Stimulated activated CD4-positive, alpha-beta T cell treated with anti-CD3 and anti-CD28 coated beads, Interleukin-1b, Interleukin-23, amount 100 ng/mL, for 1 hour (primary cell): ENCODE measurements at places on chromosomes 4 and X.

DNA sequence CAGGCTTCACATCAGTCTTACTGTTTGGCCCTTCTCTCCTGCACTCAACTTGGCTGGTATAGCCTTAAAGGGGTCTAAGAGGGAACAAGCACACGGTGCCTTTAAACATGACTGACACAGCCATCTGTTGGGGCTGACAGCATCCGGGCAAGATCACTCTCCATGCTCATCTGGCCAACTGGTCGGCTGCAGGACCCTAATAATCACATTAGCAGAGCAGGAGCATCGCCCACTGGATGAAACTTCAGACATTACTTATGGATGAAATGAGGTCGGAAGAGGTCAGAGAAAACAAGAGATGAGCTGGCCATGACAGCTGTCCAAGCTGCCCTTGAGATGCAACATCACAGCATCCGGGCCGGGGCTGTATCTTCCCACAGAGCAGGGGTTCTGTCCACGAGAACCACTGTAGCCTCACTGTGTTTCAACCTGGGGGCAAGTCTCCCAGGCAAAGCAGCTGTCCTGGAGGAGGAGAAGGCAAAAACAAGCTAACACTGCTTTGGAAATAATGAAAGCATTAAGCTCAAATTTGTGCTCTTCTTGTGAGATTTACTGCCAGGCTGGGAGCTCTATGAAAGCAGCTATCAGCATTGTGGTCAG lies 94.4 kb upstream of the TTC29 start:
- DNase-seq, result no peak

DNA sequence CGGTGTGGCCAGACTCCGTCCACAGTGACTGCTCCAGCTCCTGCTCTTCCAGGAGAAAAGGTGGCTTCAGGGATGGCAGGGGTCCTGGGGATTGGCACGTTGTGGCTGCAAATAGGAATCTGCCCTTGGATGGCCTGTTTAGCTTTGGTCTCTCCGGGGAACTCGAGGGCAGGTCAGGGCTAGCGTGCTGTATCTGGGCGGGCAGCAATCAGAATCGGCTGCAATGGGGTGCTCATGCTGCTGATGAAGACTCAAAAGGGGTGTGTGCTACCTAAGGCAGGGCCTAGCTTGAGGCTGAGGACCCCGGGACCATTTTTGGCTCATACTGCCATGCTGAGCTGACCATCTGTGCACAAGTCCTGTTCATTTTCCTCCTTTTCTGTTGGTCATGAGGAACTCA lies 51.3 kb downstream of the RGS12 start:
- DNase-seq, result no peak

DNA sequence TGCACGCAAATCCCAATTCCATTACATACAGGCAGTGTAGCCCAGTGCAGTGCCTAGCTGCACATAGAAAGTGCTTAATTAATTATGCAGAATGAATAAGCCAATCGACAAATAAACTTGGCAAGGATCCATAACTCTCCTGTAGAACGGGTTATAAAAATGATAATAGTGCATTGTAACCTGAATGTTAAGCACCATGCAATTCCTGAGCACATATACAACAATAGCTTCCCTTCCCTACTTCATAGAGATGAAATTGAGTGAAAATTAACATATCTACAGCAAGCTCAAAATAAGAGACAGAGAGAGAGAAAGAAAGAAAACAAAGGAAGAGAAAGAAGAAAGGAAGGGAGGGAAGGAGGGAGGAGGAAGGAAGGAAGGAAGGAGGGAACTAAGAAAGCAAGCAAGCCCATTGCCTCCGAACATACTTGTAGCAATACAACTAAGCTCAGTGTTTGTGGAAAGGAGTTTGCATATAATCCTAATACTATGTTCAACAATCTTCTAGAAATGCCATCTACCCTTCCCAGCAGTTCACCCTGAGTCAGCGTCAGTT lies 1074.0 kb upstream of the LCORL start:
- DNase-seq, result no peak

- DNase-seq, result no peak
Measured at GRCh38 chr4:40842725-40843423, 93.1 kb downstream of the NSUN7 start.

- DNase-seq, result no peak
Measured at GRCh38 chr4:125833-126232, 1.5 kb downstream of the ZNF718 start.

- no peak for DNase-seq
Measured at GRCh38 chr4:110629780-110630687, 7.2 kb upstream of the PITX2 start.

DNA sequence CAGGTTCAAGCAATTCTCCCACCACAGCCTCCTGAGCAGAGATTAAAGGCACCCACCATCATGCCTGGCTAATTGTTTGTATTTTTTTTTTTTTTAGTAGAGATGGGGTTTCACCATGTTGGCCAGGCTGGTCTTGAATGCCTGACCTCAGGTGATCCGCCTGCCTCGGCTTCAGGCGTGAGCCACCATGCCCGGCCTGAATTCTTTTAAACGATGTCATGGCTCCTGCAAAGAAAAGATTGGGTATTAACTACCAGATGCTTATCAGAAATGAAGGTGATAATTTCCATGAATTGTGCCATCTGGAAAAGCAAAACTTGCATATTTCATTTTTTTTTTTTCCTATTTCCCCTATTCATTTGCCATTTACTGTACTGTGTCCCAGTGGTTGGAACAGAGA lies 195.7 kb upstream of the IGFBP7 start:
- DNase-seq, result no peak

DNA sequence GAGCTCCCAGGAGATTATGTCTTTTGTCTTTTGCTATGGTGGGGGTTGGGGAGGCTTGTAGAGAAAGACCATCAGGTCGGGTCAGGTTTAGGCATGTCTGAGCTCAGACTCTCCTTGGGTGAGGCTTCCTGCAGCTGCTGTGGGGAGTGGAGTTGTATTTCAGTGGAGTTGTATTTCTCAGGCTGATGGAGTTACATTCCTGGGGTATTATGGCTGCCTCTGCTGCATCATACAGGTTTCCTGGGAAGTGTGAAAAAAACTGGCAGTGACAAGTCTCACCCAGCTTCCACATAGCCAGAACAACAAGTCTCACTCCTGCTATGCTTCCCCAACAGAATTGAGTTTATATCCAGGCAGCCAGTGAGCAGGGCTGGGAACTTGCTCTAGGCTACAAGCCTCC lies 119.3 kb downstream of the VSIG4 start:
- no peak for DNase-seq

GRCh38 chrX:103718120-103718519 lies 7.4 kb downstream of the TMEM31 start:
- DNase-seq, result no peak

DNA sequence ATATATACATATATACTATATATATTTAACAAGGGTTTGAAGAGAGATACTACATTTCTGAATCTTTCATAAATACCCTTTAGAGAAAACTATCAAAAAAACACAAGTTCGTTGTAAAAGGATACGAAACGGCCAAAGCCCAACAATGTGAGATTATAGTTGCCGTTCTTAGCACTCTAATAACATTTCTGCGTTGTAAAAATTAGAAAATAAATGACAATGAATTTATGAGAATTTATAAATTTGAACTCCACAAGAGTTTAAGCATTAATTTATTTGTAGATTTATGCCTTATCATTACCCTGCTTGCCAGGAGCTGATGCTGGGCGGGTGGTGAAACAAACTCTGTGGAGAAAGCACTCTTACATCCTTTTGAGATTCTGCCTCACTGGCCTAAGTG lies 1.1 kb downstream of the WDR17 start:
- DNase-seq, result no peak

- no peak for DNase-seq
Measured at GRCh38 chr4:53781629-53782457, 190.6 kb upstream of the LNX1 start.

DNA sequence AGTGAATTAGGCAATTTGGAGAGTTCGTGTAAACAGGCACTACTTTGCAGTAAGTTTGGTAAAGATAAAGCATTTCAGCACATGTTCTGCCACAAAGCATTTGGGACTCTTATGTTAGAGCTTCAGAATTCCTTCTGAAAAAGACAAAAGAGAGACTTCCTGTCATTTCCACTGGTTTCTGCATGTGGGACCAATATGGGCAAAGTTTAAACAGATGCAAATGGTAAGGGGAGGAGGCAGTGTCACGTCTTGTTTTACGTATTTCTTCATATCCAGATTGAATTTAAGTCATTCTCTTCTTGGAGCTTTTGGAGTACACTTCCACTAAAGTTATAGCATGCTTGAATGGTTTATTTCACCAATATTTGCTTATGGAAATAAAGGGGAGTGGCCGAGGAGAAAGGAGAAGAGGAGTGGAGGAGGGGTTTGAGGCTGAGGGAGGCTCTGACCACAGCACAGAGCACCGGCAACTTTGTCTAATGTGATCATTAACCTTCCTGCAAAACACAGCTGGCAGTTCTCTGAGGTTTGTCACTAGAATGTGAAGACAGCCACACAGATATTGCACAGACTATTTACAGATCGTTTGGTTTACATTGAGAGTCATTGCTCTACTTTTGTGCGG lies at the start of gene APELA:
TSS of gene APELA (plus strand) at position 479 of the 625 bp plus-strand sequence. CDS start 154 bp downstream, outside the sequence.
- DNase-seq, result no peak

DNA sequence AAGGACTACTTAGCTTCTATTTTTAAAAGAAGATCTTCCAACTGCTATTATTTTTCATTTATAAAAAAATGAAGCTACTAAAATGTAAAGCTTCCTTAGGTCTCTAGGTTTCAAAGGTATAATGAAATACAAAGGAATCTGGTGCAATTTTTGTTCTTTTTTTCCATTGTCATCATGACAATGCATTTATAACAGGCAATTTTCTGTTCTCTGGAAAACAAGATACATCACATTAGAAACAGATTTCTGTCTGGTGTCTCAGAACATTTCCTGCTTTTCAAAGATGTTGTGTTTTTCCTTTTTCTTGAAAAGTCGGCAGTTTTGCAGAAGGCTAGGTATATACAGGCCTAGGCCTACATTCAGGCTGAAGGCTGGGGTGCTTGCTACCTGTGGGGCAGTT lies 63.6 kb upstream of the ATP8A1 start:
- DNase-seq, result no peak

- DNase-seq, result no peak
Measured at GRCh38 chr4:57691370-57691769, 581.2 kb upstream of the IGFBP7 start.

DNA sequence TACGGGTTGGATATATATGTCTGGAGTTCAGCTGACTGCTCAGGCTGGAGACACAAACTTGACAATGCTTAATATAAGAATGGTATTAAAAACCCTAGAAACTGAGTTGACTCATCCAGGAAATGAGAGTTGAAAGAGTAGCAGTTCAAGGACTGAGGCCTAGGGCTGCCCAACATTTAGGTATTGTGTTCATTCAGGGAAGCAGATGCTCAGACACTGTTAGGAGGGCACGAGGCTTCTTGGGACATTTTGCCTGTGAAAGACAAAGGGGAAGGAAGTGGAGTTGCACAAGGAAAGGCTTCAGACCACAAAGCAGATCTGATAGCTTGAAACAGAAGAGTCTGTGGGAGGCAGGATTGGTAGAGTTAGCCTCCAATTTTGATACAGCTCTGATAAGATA lies 52.0 kb upstream of the HS3ST1 start:
- DNase-seq, result no peak

DNA sequence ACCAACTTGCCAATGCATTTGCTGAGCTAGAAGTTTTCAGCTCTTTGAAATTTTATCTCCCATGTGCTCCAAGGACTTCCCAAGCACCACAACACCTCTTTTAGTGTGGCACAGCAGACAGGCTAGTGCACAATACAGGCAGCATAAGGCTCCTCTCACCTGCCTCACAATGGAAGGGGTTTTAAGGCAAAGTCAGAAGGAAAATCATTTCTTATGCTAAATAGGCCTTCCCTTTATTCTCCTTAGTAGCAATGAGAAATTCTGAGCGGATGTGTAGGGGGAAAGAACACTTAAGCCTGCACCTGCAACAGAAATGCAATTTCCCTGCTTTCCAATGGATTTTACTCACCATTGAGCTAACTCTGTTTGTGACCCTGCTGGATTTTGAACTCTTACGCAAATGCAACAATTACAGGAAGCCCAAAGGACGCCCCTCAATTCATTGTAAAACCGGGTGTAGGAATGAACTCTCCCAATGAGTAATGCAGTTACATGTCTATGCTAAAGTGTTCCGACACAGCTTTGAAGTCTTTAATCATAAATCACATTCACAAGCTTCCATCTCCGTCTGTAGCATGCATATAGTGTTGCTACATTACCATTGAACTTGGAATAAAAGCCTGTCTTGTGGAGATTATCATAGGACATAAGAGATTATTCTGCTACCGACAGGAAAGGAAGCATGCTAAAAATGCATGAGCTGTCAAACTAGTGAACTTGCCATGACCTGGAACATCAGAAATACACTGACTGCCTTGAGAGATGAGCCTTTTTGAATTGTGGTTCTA lies 1084.9 kb downstream of the RPA4 start:
- no peak for DNase-seq

- no peak for DNase-seq
Measured at GRCh38 chr4:186015212-186015817, 53.6 kb upstream of the TLR3 start.

- DNase-seq, result no peak
Measured at GRCh38 chr4:163941221-163941905, 446.9 kb downstream of the TMA16 start.

DNA sequence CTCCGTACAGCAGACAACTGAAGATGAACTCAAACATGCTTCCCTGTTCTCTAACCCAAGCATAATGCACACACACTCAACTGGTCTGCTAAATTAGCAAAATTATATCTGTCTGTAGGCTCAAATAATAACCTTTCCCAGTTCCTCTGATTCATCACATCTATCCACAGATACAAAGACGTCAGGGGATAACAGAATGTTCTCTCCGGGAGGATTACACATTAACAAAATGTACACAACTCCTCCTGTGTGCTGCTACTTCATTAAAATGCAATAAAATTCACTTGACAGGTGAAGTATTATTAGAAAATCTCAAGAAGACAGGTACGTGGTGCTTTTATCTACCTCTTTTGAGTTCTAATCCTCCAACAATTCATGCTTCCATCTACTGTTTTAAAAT lies 57.4 kb downstream of the FAT1 start:
- no peak for DNase-seq

DNA sequence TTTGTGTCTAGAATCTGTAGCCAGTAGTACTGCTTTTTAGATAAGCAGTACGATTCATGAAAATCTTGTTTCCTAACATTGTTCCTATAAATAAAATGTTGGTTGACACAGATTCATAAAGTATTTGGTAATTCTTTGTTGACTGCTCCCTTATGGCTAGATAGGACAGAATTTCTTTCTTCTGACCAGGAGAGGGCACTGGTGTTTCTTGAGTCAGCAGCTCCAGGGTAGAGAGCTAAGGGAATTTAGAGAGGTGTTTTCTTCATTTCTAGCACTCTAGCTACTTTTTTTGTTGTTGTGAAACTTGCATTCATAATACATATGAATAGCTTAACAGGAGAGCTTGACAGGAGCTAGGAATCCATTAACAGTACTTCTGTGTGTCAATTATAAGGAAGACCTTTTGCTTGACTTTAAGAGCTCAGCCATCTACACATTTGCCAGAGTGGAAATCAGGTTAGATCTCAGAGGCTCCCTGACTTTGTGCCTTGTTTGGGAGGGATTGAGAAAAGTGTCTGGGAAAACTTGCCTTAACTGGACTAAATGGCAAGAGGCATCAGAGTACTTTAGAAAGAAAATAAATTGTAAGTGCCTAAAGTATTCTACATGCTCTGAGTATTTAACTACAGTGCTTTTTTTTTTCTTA lies 756.1 kb downstream of the SH3BGRL start:
- no peak for DNase-seq
